Activated T-cell treated with anti-CD3 and anti-CD28 coated beads, Interleukin-2, amount 50 U/mL, for 24 hours (primary cell): ENCODE measurements at places on chromosomes 7 and 10.
A peak's percentile ranks its signal among the peaks of the same experiment; 100 is the strongest.

- no peaks in the 10 kb centered on the region for H3K4me1 ChIP-seq
- no peak overlapping the region for H3K4me3 ChIP-seq
- DNase-seq, result no peak
- H3K27me3 ChIP-seq, result no peaks in the 10 kb centered on the region
- H3K36me3 ChIP-seq, result no peaks in the 10 kb centered on the region
- no peak overlapping the region for H3K27ac ChIP-seq
These were observed 113.2 kb upstream of the DGKB start for GRCh38 chr7:15015545-15016314.

GRCh38 chr10:116170815-116171250 is 102.2 kb downstream of the GFRA1 start:
- no peak overlapping the region for H3K27ac ChIP-seq
- H3K4me1 ChIP-seq, result no peaks in the 10 kb centered on the region
- H3K27me3 ChIP-seq, result no peaks in the 10 kb centered on the region
- no peak overlapping the region for H3K4me3 ChIP-seq
- DNase-seq, result no peak

- peaks cover 6% of the 10 kb centered on the region for H3K36me3 ChIP-seq
- no peak for DNase-seq
- no peak overlapping the region for H3K27ac ChIP-seq
- no peak overlapping the region for H3K4me3 ChIP-seq
- no peaks in the 10 kb centered on the region for H3K4me1 ChIP-seq
These were observed 70.3 kb upstream of the LRGUK start for GRCh38 chr7:134056816-134057215.

DNA sequence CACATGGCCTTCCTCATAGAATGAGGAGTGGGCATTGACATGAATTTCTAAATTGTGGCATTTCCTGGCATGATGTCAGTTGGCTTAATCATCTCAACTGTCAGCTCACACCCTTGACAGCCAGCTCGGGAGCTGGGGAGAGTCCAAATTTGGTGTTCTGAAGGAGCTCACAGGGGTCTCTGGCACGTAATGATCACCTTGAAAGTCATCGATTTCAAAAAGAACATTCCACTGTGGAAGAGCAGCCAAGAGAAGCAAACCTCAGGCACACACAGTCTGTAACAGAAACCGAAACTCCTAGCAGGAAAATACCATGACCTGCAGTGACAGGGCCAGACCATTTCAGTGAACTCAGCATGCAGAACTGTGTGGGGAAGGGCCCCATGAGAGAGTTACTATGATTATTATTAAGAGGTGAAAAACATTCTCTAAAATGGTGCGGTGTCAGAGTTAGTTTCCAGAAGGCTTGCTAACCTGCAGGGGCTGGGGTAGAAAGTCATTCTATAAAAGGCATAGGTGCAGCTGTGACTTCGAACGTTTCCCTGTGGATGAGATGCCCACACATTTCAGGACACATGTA is 26.4 kb upstream of the KLF6 start:
- no peaks in the 10 kb centered on the region for H3K36me3 ChIP-seq
- no peaks in the 10 kb centered on the region for H3K27me3 ChIP-seq
- peak overlapping the region; percentile 59 for H3K4me3 ChIP-seq
- peak; percentile 63 for DNase-seq
- H3K4me1 ChIP-seq, result peaks cover 28% of the 10 kb centered on the region
- peak overlapping the region; percentile 98 for H3K27ac ChIP-seq

DNA sequence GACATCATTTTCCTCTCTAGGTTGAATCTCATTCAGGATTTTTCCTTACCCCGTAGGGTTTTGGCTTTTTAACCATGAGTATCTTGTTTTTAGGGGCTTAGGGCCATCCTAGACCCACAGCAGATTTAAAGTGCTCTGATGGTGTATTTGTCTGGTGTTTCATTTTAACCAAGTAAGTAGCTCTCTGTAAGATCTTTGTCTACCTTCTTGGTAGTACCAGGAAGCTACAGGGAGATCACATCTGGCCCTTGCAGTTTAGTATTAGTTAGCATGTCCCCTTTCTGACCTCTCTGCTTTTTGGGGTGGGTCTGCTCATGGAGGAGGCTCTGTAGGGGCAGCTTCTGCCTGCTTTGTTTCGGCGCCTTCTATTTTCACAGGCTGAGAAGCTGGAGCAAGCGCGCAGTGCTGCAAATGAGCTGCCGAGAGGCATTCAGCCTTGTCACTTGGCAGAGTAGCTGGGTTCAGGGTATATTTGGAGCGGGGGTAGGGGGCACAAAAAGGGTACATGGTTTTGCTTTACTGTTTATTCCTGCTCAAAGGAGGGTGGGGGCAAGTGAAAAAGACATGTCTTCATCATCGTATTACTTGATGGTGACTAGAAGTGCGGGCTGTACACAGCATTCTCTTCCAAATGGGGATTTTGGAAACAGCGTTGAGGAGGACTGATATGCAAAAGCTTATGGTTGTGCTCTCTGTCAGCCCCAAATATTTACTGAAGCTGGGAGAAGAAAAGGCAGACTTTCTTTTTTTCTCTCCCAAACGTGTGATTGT is 146.3 kb downstream of the CELF2 start:
- H3K27me3 ChIP-seq, result no peaks in the 10 kb centered on the region
- H3K36me3 ChIP-seq, result peaks cover 5% of the 10 kb centered on the region
- no peak overlapping the region for H3K4me3 ChIP-seq

DNA sequence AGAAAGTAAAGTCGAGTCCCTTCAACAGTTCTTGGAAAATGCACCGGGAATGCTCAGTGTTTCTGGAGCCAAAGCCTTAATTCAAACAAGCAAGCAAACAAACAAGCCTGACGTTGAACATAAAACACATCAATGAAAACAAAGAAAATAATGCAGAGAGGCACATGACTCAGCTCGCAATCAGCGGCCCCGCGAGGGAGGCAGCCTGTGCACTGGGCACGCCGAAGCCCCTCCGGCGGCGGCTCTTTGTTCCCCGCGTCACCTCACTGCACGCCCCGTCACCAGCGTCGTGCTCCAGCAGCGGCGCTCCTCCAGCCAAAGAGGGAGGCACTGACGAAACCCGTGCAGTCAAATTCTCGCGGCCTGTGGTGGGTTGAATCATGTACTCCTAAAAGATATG is 151.5 kb downstream of the DNAJB6 start:
- peaks cover 11% of the 10 kb centered on the region for H3K27me3 ChIP-seq
- H3K36me3 ChIP-seq, result no peaks in the 10 kb centered on the region
- peaks cover 24% of the 10 kb centered on the region for H3K4me1 ChIP-seq
- H3K4me3 ChIP-seq, result no peak overlapping the region
- H3K27ac ChIP-seq, result no peak overlapping the region

- H3K27ac ChIP-seq, result no peak overlapping the region
- no peak for DNase-seq
- no peak overlapping the region for H3K4me3 ChIP-seq
- H3K36me3 ChIP-seq, result no peaks in the 10 kb centered on the region
- peaks cover 3% of the 10 kb centered on the region for H3K27me3 ChIP-seq
These were observed 128.3 kb upstream of the MKI67 start for GRCh38 chr10:128254476-128254875.

GRCh38 chr10:76297780-76298281 is 866.4 kb downstream of the LRMDA start:
- peaks cover 4% of the 10 kb centered on the region for H3K4me1 ChIP-seq
- H3K36me3 ChIP-seq, result no peaks in the 10 kb centered on the region
- no peak overlapping the region for H3K4me3 ChIP-seq
- H3K27ac ChIP-seq, result no peak overlapping the region

DNA sequence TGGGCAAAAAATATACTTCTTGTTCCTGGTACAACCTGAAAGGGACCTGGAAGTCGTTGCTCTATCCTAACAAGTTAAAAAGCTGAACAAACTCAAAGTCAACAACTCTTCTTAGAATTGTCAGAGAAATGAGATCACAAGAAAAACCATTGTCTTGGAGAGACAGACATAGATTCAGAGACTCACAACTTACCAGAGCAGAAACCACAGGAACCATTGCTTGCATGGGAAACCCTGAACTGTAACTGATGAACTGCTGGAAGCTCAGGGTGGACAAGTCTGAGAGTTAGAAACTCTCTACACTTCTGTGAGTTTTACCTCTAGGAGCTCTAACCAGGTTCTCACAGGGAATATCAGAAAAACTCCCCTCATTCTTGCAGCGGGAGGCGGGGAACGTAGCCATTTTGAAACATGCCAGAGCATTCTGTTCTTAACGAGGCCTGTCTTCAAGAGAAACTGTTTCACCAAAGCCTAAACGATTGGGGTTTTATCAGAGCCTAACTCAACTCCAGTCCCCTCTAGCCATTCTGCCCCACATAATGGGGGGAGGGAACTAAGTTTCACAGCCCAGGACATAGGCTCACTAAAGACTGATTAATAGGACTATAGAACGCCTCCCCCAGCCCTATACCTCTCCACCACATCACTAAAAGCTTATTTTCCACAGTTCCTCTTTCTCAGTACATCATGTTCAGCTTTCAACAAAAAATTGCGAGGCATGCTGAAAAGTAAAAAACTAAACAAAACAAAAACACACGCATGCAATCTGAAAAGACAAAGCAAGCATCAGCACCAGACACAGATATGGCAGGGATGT is 12.0 kb upstream of the GSDME start:
- no peak for DNase-seq
- H3K27me3 ChIP-seq, result peaks cover 29% of the 10 kb centered on the region
- peaks cover 4% of the 10 kb centered on the region for H3K4me1 ChIP-seq
- H3K4me3 ChIP-seq, result no peak overlapping the region
- no peak overlapping the region for H3K27ac ChIP-seq

GRCh38 chr7:41940760-41941343 is 238.0 kb upstream of the INHBA start:
- peaks cover 11% of the 10 kb centered on the region for H3K4me1 ChIP-seq
- H3K27me3 ChIP-seq, result peaks cover 54% of the 10 kb centered on the region
- DNase-seq, result peak; percentile 61
- no peaks in the 10 kb centered on the region for H3K36me3 ChIP-seq

- H3K4me1 ChIP-seq, result peaks cover 14% of the 10 kb centered on the region
- no peaks in the 10 kb centered on the region for H3K36me3 ChIP-seq
- no peak overlapping the region for H3K27ac ChIP-seq
- peaks cover 59% of the 10 kb centered on the region for H3K27me3 ChIP-seq
These were observed 136.8 kb upstream of the CDCA7L start for GRCh38 chr7:22082553-22082885.

GRCh38 chr7:117895276-117895675 is 22.0 kb upstream of the CTTNBP2 start:
- no peaks in the 10 kb centered on the region for H3K27me3 ChIP-seq
- no peaks in the 10 kb centered on the region for H3K36me3 ChIP-seq
- DNase-seq, result no peak
- H3K4me1 ChIP-seq, result no peaks in the 10 kb centered on the region
- no peak overlapping the region for H3K4me3 ChIP-seq

- no peaks in the 10 kb centered on the region for H3K36me3 ChIP-seq
- no peak overlapping the region for H3K27ac ChIP-seq
- no peaks in the 10 kb centered on the region for H3K4me1 ChIP-seq
- peaks cover 5% of the 10 kb centered on the region for H3K27me3 ChIP-seq
These were observed 109.3 kb downstream of the TNS3 start for GRCh38 chr7:47472444-47473157.

GRCh38 chr7:151891753-151892152 is 14.8 kb upstream of the PRKAG2 start:
- H3K4me1 ChIP-seq, result no peaks in the 10 kb centered on the region
- H3K27me3 ChIP-seq, result peaks cover 4% of the 10 kb centered on the region
- H3K4me3 ChIP-seq, result no peak overlapping the region
- no peak for DNase-seq

DNA sequence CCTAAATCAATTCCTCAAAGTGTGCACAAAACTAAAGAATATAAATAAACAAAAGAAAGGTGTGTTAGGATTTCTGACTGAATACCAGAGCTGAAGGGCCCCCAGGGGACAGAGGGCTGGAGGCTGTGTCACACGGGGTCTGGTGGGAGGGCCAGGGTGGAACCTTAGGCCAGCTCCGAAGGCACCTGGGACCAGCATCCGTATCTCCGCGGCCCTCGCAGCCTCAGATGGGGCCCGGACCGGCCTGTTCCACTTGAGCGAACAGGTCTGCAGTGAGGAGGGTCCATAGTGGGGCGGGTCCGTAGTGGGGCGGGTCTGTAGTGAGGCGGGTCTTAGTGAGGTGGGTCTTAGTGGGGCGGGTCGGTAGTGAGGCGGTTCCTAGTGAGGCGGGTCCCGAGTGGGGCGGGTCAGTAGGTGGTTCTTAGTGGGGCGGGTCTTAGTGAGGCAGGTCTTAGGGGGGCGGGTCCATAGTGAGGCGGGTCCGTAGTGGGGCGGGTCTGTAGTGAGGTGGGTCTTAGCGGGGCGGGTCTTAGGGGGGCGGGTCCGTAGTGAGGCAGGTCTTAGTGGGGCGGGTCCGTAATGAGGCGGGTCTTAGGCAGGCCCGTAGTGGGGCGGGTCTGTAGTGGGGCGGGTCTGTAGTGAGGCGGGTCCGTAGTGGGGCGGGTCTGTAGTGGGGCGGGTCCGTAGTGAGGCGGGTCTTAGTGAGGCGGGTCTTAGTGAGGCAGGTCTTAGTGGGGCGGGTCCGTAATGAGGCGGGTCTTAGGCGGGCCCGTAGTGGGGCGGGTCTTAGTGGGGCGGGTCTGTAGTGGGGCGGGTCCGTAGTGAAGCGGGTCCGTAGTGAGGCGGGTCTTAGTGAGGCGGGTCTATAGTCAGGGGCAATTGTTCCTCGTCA is 15.1 kb downstream of the GPR146 start:
- H3K36me3 ChIP-seq, result peaks cover 5% of the 10 kb centered on the region
- no peak overlapping the region for H3K27ac ChIP-seq
- no peak for DNase-seq
- H3K27me3 ChIP-seq, result no peaks in the 10 kb centered on the region
- no peak overlapping the region for H3K4me3 ChIP-seq

DNA sequence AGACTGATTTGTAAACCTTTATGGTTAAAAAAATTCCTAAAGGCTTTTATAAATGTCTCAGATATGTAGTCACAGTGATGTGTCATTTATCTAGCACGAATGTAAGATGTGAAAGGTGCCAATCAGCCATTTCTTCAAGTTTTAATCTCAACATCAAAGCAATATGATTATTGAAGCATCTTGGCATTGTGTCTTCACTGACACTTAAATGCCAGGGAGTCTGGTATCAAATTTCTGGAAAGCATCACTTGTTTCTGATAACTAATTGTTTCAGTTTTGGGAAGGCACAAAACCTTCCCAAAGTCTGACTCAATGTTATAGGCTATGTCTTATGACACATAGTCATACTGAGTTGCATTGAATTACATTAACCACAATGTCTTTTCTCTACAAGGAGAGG is 492.0 kb upstream of the CNTNAP2 start:
- no peak overlapping the region for H3K27ac ChIP-seq
- no peaks in the 10 kb centered on the region for H3K27me3 ChIP-seq
- no peaks in the 10 kb centered on the region for H3K36me3 ChIP-seq
- no peak for DNase-seq
- H3K4me3 ChIP-seq, result no peak overlapping the region

DNA sequence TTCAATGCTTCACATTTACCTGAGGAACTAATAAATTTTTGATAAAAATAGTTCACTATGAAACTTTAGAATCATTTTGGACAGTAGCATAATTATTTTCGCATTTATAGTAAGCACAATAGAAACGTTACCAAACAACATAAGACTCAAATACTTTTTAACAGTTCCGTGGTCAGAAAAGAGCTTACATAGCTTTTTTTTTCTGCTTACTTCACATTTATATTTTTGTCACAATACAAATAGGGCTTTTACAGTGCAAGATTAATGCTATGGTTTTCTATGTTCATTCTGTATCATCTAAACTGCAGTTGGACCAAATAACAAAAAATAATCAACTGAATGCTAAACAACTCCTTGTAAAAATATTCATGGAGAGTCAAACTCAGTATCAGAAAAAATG is 26.5 kb upstream of the RHOBTB1 start:
- no peak overlapping the region for H3K27ac ChIP-seq
- no peaks in the 10 kb centered on the region for H3K36me3 ChIP-seq
- DNase-seq, result no peak
- H3K4me3 ChIP-seq, result no peak overlapping the region
- peaks cover 37% of the 10 kb centered on the region for H3K27me3 ChIP-seq
- peaks cover 28% of the 10 kb centered on the region for H3K4me1 ChIP-seq
